ENCODE measurements at places on chromosomes 12 and 14.

- no peak for DNase-seq
Observed at GRCh38 chr14:90596733-90597132, 199.9 kb downstream of the CALM1 start.

GRCh38 chr14:50350975-50351374 is 38.9 kb downstream of the DMAC2L start:
- DNase-seq: no peak

DNA sequence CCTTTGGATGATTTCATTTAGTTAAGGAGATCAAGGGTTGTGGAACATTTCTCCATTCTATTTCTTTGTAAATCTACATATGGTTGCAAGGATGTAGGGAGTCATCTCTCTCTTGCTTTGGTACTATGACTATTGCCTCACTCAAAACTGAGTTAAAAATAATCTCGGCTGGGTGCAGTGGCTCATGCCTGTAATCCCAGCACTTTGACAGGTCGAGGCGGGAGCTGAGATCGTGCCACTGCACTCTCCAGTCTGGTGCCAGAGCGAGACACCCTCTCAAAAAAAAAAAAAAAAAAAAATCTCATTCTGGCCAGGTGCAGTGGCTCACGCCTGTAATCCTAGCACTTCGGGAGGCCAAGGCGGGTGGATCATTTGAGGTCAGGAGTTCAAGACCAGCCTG is 24.8 kb upstream of the PPM1H start:
- no peak for DNase-seq

GRCh38 chr14:52783206-52783605 is 8.2 kb downstream of the GNPNAT1 start:
- no peak for DNase-seq

DNA sequence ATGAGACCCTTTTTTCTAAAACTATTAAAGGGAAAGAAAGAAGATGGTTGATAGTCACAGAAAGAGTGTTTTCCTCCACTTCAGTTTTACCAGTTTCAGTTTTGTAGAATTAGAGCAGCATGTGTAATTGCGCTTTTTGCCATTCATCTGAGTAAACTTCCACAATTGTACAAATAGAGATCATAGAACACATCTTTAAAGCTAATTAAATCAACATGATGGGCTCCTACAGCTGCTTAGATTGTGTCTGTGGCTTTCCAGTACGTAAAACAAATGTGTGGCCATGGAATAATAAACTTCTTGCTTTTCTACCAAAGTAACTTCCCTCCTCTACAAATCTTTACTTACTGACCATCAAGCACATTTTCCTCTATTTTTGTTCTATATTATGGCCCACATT is 84.2 kb upstream of the LRIG3 start:
- DNase-seq: no peak

DNA sequence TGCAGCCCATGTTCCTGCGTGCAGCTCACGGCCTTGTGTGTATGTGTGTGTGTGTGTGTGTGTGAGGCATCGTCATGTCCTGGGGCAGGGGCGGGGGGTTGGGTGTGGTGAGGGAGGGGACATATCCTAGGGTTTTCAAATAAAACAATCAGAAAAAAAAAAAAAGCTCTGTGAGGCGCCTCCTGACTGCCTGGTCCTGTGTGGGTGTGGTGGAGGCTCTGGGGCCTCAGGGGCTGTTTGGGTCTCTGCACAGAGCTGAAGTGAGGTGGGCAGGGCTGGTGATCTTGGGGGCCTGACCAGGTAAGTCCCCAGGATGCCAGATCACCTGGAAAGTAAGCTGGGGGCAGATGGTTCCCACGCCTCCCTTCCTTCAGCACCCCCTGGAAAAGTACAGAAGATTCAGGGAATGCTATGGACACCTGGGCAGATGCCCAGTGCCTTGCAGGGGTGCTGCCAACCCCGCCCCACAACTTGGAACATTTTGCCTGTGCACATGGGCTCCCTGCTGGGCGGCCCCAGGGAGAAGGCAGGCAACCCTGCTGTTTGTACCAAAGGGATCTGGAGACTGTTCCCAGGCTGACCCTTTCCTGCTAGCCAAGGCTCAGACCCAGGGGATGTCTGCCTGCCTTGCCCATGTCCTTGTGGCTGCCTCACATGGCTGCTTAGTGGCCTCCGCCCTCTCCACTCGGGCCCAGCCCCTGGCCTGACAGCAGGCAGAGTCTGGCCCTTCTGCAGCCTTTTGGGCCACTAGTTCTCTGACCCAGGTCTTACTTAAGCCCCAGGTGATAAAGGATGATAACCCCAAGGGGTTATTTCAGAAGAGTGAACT is 28.8 kb downstream of the CLSTN3 start:
- no peak for DNase-seq

GRCh38 chr12:21644516-21644915 is 13.1 kb downstream of the LDHB start:
- DNase-seq: no peak

GRCh38 chr14:69685716-69686115 is 74.3 kb downstream of the SUSD6 start:
- DNase-seq: peak; percentile 71

DNA sequence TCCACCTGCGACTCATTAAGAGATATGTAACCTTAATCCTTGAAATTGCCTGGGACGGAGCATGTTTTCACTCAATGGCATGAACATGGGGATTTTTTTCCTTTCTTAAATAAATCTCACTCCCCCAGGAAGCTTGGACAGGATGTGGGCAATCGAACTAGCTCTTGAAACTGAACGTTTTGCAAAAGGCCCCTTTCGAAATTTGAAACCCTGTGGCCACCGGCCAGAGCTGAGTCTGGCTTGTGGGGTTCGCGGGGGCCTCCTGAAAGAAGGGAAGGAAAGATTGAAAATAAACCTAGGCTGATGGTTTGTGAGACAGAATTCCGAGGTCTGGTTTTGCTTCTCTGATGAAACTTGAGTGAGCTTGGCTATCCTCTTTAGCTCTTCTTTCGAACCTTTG is 101.4 kb upstream of the RTL1 start:
- peak; percentile 42 for DNase-seq

- peak; percentile 74 for DNase-seq
Observed at GRCh38 chr12:110846615-110847566, at the start of gene CCDC63. Gene CCDC63, plus strand, starts transcription at chr12:110846987. Its CDS starts 5,968 bp downstream, at chr12:110852955.

- peak; percentile 89 for DNase-seq
Observed at GRCh38 chr14:55454264-55455002, 14.0 kb upstream of the TBPL2 start.

GRCh38 chr12:41100572-41100971 is 87.5 kb upstream of the PDZRN4 start:
- no peak for DNase-seq

GRCh38 chr14:24434036-24434435 is 4.3 kb downstream of the KHNYN start:
- peak; percentile 70 for DNase-seq

GRCh38 chr12:9634969-9635754 is 27.4 kb upstream of the KLRB1 start:
- no peak for DNase-seq

DNA sequence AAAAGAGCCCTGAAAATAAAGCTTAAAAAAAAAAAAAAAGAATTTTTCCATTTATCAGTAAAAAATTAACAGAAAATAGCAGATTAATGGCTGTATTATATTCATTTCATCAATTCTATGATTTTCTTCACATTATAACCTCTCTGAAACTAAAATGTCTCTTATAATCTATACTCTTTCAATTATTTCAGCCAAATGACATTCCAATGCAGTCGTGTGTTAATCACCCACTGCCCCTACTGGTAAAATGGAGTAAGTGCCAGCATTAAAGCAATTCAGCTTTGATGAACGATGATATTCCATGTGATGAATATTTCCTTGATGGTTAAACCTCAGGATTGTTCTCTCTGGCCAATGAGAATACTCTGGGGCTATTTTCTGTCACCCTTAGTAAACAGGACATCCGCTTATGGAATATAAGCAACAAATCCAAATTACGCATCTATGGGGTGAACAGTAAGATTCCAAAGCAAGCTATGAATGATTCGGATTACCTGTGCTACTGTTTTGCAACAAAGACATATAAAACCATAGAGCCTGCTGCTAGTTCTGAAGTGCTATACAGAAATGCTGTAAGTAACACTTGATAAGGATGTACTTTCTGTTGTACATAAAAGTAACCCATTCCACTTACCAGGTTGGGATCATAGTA is 20.3 kb upstream of the SYCP3 start:
- peak; percentile 79 for DNase-seq

DNA sequence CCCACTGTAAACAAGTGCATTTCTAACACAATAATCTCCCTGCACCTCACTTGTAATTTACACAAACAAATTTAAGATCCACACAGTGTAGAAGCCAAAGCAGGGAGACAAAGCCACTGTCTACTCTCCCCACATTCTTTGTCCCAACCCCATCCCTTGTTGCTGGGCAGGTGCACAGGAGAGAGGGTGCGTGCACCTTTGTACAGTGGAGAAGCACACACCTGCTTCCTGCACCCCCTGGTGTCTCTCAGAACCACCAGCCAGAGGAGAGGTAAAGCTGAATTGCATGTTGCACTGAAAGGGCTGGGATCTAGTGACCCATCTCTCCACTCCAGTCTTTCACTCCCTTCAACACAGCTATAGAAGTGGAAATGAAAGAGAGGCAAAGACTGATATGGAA is 51.4 kb upstream of the IFNG-AS1 start:
- DNase-seq: no peak

DNA sequence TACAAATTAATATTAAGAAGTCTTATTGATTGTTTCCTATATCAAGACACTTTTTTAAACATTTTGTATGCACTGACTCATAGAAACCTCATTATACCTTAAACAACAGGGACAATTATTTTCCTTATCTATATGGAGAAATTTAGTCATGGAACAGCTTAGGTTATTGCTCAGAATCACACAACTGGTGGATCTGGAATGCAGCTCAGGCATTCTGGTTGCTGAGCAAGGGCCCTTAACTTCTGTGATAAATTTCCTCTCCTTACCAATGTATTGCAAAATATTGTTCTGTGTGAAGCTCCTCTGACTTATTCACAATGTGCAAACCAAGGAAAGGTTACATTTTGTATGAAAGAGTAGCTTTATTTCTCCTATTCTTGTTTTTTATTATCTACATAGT is 817.8 kb downstream of the LRFN5 start:
- DNase-seq: no peak

GRCh38 chr12:58367041-58367440 is 425.7 kb downstream of the ATP23 start:
- no peak for DNase-seq

DNA sequence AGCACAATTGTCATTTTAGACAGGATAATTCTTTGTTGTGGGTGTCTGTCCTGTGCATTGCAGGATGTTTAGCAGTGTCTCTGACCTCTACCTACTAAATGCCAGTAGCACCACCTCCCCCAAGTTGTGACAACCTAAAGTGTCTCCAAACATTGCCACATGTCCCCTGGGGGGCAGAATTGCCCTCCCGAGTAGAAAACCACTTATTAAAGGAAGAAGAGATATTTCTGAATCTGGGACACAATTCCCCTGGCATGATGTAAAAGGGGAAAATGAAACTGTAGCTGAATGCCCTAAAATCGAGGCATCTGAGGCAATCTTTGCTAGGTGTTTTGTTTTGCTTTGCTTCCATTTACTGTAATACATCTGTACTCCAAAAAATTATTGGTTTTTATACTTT is 116.8 kb upstream of the NAP1L1 start:
- DNase-seq: no peak

DNA sequence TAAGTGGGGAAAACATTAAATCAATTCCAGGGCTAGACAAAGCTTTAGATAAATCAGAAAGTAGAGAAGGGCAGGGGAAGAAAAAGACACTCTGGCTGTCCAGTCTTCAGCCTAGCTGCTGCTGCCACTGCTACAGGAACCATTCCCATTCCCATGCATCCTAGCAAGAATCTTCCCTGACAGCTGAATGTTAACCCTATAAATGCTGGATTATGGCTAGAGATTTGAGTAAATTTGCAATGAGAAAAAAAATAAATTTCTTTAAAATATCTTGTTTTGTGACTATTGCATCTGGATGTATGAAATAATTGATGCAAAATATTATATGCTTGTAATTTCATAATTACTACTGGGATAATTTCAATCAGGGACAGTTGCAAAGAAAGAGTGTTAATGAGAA is 15.0 kb upstream of the CDKN3 start:
- DNase-seq: no peak

Data from hematopoietic multipotent progenitor cell treated with erythropoietin and hydrocortisone succinate and interleukin-3 and kit ligand, for 6 days (in vitro differentiated cells).